CD4-positive, alpha-beta memory T cell (primary cell): ENCODE measurements at places on chromosomes 11 and 22. TPM values are rescaled to one million over a fixed set of nuclear protein-coding genes. Genes with fewer than 3 reads are reported as not detected.

Gene AQP11
- 0.35 TPM for total RNA-seq

Gene KLHL22
- total RNA-seq = 63.1 TPM

Gene CEND1
- not detected for total RNA-seq

Gene TPBGL
- total RNA-seq = 0.15 TPM

Gene RTN4R
- total RNA-seq = 2.1 TPM

GRCh38 chr22:38471237-38471636 is 3.3 kb downstream of the KDELR3 start:
- DNase-seq = no peak

DNA sequence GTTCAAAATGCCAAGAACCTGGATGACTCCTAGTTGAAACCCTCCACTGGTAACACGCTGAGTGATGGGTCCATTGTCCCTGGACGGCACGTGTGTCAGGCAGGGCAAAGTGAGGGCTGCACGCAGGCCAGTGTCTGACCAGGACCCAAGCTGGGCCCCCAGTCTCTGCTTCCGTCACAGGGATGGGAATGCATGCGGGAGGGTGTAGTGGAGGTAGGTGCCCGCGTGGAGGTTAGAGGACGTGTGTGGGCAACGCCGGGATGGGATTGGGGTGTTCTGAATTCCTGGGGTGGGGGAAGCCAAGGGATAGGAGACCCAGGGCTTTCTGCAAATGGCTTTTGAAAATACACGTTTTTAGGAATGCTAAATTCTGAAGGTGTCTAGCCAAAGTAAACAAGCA is 943.3 kb downstream of the BRD1 start:
- DNase-seq = no peak

DNA sequence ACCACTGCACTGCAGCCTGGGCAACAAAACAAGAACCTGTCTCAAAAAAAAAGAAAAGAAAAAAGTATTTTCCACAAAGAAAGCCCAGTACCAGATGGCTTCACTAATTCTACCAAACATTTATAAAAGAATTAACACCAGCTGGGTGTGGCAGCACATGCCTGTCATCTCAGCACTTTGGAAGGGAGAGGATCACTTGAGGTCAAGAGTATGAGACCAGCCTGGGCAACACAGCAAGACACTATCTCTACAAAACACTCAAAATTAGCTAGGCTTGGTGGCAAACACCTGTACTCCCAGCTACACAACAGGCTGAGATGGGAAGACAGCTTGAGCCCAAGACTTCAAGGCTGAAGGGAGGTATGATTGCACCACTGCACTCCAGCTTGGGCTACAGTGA is 20.1 kb downstream of the RSF1 start:
- no peak for DNase-seq

DNA sequence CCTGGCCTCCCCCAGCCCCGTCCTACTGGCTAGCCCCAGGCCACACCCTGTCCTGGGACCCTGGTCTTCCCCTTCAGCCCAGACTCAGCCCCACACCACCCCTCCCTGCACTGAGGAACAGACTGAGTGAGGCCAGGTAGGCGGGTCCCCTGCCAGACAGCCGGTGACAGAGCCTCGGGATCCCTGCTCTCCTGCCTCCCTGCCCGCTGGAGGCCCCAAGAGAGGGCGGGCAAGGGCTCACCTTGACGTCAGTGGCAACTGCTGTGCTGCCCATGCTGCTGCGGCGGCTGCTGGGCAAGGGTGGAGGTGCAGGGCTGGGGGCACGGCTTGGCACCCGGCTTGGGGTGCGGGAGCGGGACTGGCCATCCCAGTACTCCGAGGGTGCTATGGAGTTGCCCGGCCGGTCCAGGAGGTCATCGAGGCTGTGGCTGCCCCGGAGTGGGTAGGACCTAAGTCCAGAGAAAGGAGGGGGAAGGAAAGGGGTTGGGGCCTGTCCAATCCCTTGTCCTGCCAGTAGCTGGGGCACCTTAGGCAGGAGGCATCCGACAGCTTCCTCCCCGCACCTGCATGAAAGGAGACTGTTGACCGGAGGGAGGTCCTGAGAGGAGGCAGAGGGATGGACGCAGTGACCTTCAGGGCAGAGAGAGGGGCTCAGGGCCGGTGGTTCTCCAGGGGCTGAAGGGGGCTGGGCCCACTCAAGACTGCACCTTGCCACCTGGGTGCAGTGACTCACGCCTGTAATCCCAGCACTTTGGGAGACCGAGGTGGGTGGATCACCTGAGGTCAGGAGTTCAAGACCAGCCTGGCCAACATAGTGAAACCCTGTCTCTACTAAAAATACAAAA is 2.2 kb upstream of the SLC16A8 start:
- DNase-seq = no peak

DNA sequence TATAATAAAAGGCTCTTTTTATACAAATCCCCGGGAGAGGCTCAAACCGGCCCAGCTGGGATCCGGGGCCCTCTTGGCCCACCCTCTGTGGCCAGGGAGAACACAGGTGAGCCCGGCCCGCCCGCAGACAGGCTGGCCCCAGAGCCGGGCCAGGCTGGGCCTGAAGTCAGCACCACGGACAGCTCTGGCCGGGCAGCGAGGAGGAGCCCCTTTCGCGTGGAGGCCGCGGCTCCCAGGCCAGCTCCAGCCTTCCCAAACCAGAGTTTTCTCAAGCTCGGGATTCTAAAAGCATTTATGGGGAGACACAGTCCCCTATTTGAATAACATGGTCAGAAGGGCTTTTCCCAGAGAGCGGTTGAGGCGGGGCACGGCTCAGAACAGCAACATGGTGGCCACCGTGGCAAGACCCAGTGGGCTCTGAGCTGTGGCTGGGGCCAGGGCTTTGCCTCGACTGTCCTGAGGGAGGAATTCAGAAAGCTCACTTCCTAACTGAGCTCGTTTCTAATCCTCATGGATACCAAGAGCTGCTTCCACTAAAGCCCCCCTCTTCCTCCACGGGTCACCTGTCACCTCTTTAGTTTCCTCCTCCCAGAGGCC is 115.4 kb downstream of the BRD1 start:
- no peak for DNase-seq

DNA sequence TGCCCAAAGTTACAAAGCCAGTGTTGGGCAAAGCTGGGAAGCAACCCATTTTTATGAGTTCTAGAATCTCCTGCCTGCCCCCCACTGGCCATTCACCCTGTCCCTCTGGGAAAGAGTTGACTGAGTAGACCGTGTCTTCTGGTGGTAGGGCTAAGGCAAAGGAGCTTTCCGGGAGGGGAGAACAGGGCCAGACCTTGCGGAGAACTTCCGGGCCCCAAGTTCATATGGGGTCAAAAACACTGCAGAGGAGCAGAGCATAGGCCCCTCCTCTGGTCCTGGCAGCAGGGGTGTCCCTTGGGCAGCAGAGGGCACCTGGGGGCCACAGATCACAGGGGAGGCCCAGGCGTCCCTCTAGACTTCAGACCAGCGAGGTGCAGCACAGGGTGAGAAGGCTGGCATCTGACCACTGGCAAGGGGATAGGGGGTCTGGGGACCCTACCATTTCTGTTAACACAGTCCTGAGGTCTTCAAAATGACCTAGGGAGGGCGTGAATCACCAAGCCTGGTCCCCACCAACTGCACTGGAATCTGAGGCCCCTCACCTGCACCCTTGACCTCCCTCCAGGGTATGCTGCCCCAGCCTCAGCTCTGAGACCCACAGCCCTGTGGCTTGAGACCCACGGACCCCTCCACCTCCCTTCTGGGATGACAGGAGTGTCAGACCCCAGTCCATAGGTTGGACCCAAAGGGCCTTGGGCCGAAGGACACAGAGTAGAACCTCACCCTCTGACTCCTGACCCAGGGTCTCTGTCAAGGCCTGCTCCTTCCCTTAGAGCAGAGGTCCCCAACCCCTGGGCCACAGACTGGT is 1.3 kb upstream of the ARAP1 start:
- no peak for DNase-seq

DNA sequence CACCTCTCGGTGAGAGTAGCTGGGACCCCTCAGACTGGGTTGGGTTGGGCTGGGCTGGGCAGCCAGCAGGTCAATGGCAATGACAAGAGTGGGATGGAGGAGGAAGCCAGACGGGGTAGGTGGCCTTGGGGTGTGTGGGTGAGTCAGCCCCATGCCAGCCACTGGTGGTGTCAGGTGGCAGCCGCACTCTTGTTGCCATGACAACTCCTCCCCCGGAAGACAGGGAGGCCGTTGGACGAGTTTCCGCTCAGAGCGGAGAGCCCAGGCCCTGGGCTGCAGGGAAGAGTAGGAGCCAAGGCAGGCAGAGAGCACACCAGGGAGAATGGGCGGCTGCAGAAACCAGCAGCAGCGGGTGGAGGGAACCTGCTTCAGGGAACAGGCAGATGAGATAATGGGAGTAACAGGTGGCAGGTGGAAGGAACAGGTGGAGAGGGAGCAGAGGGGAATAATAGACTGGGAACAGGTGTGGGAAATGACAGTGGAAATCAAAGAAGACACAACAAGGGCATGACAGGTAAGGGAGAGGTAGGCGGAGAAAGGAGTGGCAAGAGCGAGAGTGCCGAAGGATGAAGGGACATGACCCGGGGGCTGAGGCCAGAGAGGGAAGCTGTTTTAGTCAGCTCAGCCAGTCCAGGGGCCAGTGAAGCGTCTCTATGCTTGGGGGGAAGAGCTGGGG is 8.7 kb downstream of the SPTBN2 start:
- DNase-seq = no peak

- DNase-seq = no peak
Observed at GRCh38 chr11:35414311-35414710, 5.0 kb downstream of the SLC1A2 start.

- no peak for DNase-seq
Observed at GRCh38 chr11:122979103-122979814, 2.4 kb downstream of the BSX start.

- DNase-seq = no peak
Observed at GRCh38 chr11:80103142-80103859, 662.5 kb upstream of the TENM4 start.

DNA sequence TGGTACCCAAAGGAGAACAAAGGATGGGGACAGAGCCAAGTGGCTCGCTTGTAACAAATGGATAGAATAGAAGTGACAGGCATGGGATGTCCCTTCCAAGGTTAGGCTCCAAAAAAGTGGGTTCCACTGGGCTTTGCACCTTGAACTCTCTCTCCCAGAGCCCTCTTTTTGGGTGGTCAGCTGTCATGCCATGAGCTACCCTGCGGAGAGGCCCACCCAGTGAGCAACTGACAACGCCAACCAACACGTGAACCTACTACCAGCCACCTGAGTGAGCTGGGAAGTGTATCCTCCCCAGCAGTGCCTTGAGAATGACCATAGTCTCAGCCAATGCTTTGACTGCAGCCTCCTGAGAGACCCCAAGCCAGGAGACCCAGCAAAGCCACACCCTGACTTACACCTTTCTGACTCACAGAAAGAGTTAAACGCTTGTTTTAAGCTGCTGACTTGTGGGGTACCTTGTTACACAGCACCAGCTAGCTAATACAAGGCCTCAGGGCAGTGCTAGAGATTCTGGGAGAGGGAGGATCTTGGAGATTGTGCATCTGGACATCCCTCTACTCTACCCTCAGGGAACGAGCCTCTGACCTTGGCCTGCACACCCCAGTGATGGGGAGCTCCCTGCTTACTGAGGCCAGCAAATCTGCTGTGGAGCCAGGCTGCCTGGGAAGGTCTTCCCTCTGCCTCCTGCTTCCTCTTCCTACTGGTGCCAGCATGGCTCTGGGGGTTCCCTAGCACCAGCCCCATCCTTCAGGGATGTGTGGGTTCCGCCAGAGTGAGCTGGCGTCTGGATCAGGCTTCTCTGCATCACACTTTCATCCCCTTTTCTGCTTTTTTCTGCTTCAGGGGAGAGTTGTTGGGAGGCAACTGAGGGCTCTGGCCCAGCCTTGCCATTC is 29.1 kb upstream of the RFPL3 start:
- DNase-seq = no peak

- DNase-seq = no peak
Observed at GRCh38 chr11:73260127-73260457, 12.0 kb upstream of the P2RY6 start.

DNA sequence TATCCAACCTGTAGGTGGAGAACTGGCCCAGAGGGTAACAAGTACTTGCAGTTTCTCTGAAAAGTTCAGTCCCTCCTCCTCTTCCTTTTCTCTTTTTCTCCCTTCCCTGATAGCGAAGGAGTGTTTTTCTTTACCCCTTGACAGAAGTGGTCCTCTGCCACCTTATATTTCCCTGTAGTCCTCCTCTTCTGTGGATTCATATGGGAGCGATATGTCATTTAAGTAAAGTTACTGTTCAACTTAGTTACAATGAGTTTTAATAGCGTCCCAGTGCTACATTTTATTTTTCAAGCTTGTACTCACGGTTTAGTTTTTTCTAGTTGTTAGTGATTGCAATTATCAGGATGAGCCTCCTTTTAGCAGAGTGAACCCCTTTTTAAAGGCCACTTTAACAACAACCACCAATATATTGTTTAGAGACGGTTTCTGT is 1.4 kb downstream of the PCF11 start:
- no peak for DNase-seq

- no peak for DNase-seq
Observed at GRCh38 chr11:130212431-130212961, 52.9 kb downstream of the ST14 start.

- DNase-seq = peak; percentile 97
Observed at GRCh38 chr11:62805076-62805892, at the start of gene NXF1. NXF1 (minus strand) TSS chr11:62805440; CDS start chr11:62805356, 84 bp downstream.

DNA sequence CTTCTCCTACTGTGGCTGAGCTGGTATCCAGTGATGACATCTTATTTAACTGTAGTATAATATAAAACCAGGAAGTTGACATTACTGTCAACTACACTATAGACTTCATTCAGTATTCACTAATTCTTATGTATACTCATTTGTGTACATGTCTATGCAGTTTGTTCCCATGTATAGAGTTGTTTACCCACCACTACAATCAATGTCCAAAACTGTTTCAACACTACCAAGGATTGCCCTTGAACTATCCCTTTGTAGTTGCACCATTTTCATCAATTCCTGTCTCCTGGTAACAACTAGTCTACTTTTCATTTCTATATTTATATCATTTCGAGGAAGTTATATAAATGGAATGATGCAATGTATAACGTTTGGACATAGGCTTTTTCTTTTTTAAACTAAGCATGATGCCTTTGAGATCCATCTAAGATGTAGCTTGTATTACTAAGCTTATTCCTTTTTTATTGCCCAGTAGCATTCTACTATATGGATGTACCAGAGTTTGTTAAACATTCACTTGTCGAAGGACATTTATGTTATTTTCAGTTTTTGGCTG is 39.2 kb downstream of the TMEM135 start:
- DNase-seq = no peak

- no peak for DNase-seq
Observed at GRCh38 chr22:29801153-29801552, 34.0 kb downstream of the UQCR10 start.
